H9 (cell line): ENCODE measurements at places on chromosomes 7 and 10. TPM values are rescaled to one million over a fixed set of nuclear protein-coding genes. Genes with fewer than 3 reads are reported as not detected.

Gene ADAMTS14
- 1.6 and 1.9 TPM in 2 replicates for total RNA-seq

Gene SCIN
- 0.44 and 0.50 TPM in 2 replicates for total RNA-seq

Gene SEMA3A
- total RNA-seq = 60.0 and 61.5 TPM in 2 replicates

Gene CPA2
- total RNA-seq = 0.29 TPM in 1 of 2 replicates, not detected in the other

Gene MYH16
- total RNA-seq = not detected in 2 replicates

DNA sequence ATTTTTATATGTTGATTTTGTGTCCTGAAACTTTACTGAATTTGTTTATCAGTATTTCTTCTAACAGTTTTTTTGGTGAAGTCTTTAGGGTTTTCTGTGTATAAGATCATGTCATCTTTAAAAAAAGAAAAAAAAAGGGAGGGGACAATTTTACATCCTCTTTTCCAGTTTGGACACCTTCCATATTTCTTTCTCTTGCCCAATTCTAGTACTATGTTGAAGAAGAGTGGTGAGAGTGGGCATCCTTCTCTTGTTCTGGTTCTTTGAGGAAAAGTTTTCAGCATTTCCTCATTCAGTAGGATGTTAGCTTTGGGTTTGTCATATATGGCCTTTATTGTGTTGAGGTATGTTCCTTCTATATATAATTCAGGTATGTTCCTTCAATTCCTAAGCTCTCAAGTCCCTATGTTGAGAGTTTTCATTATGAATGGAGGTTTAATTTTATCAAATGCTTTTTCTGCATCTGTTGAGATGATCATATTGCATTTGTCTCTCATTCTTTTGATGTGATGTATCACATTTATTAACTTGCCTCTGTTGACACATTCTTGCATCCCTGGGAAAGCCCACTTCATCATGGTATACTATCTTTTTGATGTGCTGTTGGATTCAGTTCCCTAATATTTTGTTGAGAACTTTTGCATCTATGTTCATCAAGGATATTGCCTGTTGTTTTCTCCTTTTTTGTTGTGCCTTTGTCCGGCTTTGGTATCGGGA lies 12.1 kb downstream of the TAS2R40 start:
- no peak for DNase-seq

GRCh38 chr10:131946880-131947279 lies 34.8 kb downstream of the BNIP3 start:
- no peak for DNase-seq

DNA sequence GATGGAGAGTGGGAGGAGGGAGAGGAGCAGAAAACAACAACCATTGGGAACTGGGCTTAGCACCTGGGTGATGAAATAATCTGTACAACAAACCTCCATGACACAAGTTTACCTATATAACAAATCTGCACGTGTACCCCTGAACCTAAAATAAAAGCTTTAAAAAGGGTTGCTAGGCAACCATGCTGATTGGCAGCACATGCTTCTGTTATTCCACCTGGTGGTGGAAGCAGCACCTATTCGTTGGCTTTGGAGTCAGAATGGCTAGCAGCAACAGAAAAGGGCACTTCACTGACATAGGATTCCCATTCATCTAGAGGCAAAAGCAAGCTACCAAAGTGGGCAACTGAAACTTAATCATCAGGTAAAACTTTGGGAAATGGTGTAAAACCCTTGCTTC lies 57.1 kb downstream of the RELN start:
- peak; percentile 43 for DNase-seq

DNA sequence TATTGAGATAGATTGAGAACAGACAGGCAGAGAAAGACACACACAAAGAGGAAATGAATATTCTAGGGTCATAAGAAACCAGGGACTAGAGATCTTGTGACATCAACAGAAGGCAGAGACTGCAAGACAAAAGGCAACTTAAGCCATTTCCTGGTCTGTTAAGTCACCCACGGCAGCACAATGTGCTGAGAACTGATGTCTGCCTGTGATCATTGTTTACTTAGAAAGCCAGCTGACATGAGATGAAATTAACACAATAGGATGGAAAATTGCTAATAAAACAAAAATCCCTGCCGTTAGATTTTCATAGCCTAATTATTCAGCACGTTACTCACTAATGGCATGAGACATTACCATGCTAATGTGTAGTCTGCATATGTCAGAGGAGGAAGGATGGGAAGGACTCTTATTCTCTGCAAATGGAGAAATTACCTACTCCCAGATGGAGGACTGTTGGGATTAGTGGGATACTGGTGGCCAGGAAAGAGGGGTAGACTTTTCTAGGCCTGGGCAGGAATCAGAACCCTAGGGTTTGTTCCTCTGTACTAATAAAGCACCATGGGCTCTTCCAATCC lies 191.3 kb upstream of the PODXL start:
- peak; percentile 66 for DNase-seq

DNA sequence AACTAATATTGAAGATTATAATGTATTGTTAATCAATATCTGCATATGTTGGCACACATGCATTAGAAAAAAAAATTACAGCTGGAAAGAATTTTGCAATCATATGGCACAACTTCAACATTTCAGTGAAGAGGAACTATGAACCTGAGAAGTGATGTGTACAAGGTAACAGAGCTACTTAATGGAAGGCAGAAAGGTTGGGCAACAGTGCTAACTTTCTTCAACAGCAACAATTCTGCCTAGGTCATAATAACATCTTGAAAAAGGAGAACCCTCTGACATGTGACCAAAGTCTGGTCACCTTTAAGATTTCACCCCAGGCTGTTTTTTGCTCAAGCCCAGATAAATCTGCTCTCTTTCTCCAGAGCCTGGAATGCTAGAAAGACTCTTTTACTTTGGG lies 47.9 kb upstream of the SKAP2 start:
- DNase-seq = no peak

- DNase-seq = no peak
Observed at GRCh38 chr10:85532773-85533172, 833.8 kb downstream of the GRID1 start.

DNA sequence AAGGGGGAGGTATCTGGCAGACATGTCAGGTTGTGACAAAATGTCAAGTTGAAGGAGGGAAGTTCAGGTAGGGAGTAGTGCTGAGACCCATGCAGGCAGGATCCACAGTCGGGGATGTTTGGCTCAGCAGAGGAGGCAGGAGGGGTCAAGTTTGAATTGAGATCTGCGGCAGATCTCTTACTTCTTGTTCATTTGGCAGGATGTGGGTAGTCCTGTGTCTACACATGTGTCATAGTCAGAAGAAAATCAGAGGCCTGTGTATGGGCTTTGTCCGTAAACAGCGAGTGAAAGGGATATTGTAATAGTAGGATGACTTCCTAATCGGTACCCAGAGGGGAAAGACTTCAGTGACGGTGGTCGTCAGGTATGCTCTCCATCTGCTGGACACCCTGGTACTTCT lies 203.8 kb upstream of the MTPN start:
- DNase-seq = no peak

DNA sequence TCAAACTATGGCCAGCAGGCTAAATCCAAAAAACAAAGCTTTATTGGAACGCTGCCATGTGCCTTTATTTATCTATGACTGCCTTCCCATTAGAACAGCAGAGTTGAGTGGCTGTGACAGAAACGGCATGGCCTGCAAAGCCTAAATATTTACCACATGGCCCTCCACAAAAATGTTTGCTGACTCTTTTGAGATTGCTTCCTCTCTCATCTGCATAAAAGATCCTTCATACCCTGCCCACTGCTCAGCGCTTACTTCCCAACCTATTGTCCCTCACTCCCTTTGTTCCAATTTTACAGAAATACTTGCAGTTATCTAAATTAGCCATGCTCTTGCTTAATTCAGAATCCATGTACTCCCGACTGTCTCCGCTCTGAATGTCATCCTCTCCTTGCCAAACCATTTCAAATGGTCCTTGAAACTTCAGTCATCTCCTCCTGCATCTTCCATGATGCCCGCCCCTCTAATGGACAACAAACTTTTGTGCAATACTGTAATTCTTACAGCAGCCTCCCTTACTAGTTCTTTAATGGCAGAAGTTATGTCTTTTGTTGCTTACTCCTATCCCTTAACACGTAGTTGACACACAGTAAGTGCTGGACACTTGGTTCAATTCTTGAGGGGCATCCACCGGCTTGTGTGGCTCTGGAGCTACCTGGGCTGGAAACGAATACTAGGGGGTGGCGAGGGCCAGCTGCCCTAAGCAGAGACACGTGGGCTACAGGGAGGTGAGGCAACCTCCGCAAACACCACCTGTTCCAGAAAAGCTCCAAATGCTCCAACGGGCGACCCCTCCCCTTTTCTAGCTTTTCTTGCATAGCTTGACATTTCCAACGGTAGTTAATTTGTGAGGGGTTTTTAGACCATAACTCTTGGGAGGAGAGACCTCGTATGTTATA lies 832 bp downstream of the XRCC2 start:
- DNase-seq = no peak

DNA sequence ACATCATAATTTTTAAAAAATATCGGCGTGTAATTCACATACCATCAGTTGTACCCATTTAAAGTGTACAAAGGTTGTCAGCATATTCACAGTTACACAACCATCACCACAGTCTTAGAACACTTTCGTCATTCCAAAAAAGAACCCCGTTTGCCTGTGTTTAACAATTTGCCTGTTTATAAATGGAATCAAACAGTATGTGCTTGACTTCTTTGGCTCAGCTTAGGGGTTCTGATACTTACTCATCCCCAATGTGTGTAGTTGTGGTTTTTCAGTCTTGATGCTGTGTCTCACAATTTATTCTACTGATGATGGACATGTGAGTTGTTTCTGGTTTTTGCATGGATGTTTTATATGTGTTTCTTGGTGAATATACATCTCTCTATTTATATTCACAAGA lies 50.0 kb downstream of the PRPF18 start:
- DNase-seq = no peak

DNA sequence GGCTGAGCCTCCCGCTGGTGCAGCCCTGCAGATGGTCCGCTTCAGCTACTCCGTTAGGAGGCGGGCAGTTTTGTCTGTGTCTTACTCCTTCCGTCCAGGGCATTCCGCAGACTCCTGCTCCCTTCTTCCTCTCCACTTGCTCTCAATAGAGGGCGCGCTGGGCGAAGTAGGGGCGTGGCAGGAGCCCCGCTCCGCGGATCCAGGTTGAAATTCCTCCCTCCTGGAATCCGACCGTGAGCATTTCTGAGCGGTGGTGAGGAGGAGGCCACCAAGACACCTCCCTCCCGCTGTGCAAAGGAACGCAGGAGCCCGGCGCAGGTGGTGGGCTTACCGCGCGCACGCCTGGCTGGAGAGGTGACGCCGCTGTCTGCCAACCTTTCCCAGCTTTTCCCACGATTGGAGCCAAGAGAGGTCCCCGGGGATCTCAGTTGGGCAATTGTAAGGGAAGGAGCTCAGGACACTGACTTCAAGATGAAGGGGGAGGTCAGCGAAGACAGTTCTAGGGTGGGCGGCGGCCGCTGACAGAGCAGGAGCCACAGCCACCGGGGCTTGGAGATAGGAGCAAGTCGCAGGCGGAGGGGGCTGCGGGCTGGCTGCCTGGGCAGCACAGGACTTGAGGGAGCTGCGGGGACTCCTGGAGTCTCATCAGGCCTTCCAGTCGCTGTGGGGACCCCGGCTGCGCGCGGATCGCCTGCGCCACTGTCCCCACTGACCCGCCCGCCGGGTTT lies 1011.3 kb downstream of the XPNPEP1 start:
- peak; percentile 95 for DNase-seq

GRCh38 chr10:78925800-78926319 lies 142.9 kb upstream of the ZMIZ1 start:
- no peak for DNase-seq

DNA sequence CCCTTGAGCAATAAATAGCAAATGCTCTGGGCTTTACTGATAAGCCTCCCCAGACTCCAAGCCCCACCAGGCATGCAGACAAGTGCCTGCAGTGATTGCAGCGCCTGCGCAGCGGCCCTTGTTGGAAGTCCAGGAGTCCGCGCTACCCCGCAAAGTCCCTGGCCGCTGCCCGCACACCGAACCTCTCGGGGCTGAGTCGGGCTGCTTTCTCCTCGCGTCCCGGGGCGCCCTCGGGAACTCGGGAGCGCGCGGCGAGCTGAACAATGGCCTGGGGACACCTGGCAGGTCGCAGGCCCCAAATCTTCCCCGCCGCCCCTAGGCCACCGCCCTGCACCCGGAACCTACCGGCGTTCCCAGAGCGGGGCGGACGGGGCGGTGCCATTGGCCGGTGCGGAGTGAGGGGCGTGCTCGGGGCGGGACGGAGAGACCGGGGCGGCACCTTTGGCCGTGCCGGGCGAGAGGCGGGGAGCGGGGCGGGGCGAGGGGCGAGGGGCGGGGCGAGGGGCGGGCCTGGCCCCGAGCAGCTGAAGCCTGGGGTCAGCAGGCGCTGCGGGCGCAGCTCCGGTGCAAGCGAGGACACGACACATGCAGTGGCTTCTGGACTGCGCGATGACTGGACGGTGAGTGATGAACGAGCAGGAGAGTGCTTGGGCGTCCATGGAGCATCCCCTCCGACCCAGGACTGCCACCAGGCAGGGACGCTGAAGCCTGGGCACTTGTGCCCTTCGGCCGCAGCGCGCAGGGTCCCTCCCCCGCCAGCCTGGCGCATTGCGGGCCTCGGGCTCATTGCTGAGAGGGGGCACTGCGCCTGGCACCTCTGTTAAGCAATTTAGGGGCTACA lies at the start of gene RASSF4:
RASSF4 (plus strand) TSS at position 556 of the 841 bp plus-strand sequence. CDS start 10,401 bp downstream, outside the sequence.
- DNase-seq = peak; percentile 93

GRCh38 chr7:155930527-155930926 lies 118.3 kb upstream of the SHH start:
- no peak for DNase-seq

DNA sequence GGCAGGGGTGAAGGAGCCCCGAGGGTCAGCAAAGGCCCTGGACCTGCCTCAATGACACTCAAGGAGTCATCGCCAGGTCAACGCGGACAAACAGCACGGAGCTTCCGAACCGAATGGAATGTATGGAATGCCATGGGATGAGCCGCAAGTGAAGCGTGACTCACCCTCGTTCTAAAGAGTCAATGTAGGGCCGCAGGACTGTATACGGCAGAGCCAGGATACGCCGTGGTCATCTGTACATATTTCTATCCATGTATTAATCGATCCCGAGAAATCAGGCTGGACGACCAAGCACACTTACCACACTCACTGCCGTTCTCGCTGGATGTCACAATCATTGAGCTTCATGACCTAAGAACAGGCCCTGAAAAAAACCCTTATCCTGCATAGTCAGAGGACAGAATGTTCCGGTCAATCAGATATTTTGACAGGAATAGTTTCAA lies 4.3 kb downstream of the SNX8 start:
- peak; percentile 86 for DNase-seq

DNA sequence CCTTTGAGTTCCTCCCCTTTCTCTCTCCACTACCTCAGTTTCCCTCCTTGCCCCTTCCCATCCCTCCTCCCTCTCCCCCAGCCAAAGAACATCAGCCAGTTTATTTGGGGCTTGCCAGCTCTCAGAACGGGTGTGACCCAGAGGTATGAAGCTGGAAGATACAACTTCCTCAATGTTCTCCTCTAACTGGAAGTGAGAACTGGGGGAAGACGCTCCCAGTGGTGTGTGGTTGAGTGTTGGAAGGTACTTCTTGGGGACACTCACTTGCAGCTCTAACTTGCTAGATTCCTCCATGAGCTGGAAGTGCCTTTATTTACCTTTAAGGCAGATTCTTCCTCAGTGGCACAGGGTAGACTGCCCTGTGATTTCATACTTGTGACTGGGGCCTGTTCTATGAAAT lies 110.5 kb upstream of the HABP2 start:
- no peak for DNase-seq
